Karpas-422 (cell line): ENCODE measurements at places on chromosomes 1 and 21.
A peak's percentile ranks its signal among the peaks of the same experiment; 100 is the strongest.

DNA sequence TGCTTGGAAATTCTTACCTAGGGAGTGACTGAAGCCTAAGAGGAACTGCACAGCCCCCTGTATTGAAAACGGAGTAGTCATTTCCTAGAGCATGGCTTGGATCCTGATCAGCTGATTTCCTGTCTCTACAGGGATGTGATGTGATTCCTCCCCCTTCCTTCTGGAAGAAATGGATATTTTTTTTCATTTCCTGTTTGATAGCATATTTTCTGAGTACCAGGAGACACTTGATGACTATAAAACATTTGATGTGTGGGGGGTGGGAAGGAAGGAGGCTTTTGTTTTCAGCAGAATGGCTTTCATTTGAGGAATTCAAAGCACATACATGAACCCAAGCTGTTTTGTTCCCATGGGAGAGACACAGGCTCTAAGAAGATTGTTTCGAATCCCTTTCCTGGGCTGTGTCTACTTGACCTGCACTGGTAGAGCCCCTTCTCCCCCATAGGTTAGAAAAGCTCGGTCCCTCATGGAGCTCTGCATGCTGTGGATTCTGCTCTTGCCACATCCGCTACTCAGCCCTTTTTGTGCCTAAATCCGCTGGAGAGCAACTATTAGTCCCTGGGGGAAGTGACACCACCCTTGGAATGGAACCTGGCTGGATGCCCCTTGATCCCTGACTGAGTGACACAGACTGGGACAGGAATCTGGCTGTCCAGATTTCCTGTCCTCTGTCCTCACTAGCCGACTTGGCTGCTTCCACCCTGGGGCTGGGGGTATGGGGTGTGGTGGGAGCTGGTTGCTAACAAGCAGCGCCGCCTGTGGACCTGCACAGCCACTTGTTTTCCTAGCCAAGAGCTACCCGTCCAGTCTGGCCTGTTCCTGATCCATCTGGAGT lies 71.8 kb upstream of the MACF1 start:
- no peak for DNase-seq

DNA sequence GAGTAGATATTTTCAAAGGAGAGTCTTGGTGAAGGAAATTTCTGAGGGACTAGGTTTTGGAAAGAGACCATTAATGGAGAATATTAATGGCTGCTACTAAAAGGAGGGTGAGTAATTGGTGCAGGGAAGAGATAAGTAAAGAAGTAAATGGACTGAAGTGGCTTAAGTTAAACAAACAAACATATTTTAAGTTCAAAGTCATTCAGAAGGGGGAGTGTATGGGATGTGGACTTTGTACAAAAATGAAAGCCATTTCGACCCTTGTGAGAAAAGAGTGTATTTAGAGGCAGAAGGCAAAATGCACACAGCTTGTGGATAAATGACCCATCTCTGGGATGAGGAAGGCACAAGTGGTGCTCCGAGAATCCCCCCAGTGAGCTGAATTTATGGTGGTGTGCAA lies 171.7 kb downstream of the BACH1 start:
- no peak for DNase-seq

- no peak for DNase-seq
Observed at GRCh38 chr1:107450899-107451664, 310.2 kb downstream of the NTNG1 start.

GRCh38 chr1:29628190-29628589 lies 391.9 kb downstream of the PTPRU start:
- no peak for DNase-seq

GRCh38 chr1:75630004-75630594 lies 19.2 kb upstream of the SLC44A5 start:
- DNase-seq: no peak

- DNase-seq: no peak
Observed at GRCh38 chr1:68377098-68377497, 72.7 kb downstream of the RPE65 start.

GRCh38 chr1:89910780-89911179 lies 84.1 kb upstream of the ZNF326 start:
- no peak for DNase-seq

- DNase-seq: no peak
Observed at GRCh38 chr1:218692808-218693207, 347.7 kb downstream of the TGFB2 start.

GRCh38 chr1:39046613-39047210 lies 20.6 kb downstream of the NDUFS5 start:
- DNase-seq: no peak

GRCh38 chr1:9235096-9235459 lies 504 bp downstream of the H6PD start:
- DNase-seq: no peak

DNA sequence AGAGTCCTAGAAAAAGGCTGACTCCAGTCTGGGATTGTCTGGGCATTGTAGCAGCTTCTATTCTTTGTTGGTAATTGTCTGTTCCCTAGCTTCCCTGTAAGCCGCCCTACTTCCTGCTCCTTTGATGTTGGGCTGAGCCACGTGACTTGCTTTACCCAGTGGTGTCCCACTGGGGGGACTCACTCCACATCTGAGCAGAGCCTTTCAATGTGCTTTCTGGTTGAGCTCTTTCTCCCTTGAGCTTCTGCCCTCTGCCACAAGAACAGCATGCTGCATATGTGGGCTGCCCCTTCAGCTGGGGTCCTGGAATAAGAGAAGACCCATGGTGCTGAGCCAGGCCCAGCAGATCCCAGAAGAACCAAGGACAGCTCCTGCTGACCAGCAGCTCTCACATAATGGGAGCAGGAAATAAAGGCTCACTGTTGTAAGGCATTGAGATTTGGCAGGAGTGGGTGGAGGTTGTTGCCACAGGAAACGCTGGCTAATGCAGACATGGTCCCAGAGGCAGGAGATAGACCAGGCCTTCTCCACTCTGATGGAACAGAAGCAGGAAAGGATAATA lies 276.3 kb upstream of the GJB5 start:
- DNase-seq: no peak

DNA sequence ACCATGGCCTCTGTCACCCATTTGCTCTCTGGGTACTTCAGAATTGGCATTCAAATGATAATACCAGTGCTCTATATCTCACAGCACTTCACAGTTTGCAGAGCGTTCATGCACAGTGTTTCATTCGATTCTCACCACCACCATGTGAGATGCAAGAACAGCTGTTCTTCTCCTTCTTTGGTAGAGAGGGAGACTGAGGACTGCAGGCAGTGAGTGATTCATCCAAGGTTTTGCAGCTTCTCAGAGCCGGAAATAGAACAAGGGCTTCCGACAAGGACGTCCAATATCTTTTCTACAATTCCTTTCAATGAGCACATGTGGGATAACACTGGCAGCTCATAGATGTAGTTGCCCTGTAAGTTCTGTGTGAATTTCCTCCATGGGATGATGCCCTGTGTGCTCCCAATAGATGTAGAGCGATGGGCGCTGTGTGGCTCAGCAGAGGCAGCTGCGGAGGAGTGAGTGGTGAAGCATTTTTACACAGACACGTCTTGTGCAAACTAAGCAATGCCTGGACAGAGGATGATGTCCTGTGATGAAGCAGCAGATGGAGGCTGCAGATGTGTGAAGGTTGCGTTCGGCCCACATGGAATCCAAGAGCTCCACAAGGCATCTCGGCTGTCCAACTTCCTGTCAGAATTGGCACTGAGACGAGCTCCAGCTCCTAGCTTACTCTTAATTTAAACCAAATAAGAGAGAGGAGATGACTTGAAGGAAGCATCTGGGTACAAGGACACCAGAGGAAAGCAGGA lies 24.9 kb downstream of the MT1HL1 start:
- no peak for DNase-seq

DNA sequence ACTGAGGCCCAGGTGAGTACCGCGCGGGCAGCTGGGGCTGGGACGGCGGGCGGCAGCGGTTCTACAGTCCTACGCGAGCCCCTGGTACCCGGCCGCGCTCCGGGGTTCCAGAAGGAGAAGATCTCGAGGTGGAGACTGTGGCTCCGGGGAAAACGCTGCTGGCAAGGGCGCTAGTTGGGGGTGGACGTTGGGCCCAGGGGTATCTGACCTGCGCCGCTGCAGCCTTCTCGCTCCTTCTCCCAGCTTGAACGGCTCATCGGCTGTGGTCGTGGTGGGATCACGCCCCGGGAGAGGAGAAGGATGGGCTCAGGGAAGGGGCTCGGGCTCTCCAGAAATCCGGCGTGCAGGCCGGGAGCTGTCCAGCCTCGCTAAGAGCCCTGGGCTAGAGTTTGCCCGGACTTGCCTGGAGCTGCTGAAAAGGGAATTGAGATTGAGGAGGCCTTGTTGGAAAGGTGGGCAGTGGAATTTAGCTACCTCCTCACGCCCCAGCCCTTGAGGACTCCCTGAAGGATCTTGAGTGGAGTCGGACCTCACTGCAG lies 1.1 kb upstream of the POU3F1 start:
- DNase-seq: no peak

DNA sequence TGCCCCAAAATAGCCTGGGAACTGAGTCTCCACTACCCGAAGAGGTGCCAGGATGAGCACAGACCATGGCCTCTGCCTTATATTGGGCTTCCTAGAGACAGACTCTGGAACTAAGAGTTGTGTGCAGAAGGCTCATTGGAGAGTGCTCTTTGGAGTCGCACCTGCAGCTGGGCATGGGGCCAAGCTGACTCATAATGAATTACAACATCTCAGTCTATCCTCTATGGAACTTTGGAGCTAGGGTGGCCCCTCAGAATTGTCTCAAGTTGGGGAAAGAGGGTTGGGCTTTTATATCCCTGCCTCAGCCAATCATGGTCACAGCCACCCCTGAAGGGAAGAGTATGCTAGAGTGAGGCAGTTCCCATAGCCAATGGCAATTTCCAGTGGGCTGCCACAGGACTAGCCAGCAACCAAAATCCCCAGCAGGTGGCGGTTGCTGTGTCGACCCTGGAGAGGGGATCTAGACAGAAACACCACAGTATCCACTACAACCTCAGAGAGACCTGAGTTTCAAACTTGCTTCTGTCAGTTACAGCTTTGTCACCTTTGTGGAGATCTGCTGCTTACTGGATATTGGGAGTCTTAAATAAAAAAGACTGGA lies 93.8 kb downstream of the DMRTA2 start:
- DNase-seq: peak; percentile 50

- no peak for DNase-seq
Observed at GRCh38 chr21:15520811-15521643, 208.8 kb upstream of the USP25 start.

DNA sequence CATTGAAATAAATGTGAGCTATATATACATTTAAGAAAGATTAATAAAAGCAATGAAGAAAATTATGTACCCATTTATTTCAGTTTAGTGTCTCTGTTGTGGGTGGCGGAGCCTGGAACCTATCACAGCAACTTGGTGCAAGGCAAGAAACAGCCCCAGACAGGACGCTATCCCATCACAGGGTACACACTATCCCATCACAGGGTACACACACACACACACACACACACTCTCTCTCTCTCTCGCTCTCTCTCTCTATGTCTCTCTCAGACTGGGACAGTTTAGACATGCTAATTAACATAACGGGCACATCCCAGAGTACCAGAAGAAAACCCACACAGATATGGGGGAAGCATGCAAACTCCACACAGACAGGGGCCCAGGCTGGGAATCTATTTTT lies 6.5 kb upstream of the IL6R start:
- no peak for DNase-seq

DNA sequence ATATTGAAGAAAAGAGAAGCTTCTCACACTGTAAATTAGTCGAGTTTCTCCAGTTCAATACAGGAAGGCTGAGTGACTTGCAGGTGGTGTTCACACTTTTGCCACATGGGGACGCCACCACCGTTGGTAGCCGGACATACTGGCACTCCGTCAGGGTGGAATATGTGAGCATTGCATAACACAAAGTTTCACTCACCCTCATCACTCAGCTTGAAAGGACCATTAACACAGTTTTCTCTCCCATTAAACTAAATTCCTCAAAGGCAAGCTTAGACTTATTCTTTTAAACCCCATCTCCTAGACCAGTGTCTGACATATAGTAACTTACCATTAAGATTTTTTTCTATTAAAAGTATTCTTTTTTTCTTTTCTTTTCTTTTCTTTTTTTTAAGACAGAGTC lies 105.3 kb upstream of the SERBP1 start:
- DNase-seq: peak; percentile 87

GRCh38 chr1:93605812-93606512 lies 75.7 kb downstream of the BCAR3 start:
- no peak for DNase-seq

GRCh38 chr1:201348211-201348566 lies 29.3 kb downstream of the TNNT2 start:
- peak; percentile 84 for DNase-seq

- no peak for DNase-seq
Observed at GRCh38 chr21:39096754-39097153, 86.5 kb downstream of the PSMG1 start.

DNA sequence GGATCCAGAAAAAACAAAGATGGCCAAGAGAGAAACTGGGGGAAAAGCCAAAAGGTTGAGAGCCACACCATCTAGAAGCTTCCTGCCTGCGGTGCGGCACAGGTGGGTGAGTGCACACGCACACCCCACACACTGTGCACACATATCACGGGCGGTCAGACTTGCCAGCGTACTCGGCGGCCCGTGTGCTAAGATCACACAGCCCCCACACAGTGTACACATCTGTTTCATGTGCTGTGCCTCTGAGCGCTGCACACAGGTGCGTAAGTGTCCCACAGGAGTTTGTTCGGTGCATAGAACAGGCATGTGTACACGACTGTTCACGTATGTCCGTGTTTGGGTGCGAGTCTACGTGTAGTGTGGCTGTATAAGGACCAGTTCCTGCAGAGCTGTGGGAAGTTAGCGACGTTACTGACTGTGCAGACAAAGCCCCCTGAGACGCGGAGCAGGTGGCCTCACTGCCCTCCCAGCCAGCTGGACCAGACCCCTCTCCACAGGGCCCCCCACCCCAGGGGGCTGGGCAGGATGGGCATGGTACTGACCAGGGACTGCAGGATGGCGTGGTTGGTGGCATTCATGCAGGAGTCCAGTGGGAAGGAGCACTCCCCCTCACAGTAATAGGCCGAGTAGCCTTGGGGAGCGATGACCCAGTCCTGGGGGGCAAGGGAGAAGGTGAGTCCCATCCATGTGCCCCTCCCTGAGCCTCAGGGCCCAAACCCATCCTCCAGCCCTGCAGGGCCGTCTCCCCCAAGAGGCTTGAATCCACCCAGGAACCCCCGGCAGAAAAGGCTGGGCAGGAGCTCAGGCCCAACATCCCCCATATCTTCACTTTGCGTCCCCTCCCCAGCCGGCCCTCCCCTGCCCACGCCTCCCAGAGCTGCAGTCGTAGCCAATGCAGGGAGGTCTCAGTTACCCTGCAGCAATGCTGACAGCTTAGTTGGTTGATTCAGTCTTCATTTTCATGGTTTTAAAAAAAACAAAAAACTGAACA lies 8.3 kb downstream of the OXCT2 start:
- no peak for DNase-seq
